ENCODE measurements at places on chromosomes 13 and 19. TPM values are rescaled to one million over a fixed set of nuclear protein-coding genes. Genes with fewer than 3 reads are reported as not detected.

The LRRC8E gene
- 24.4 TPM for total RNA-seq

The KIR2DL1 gene
- not detected for total RNA-seq

The ACER1 gene
- not detected for total RNA-seq

The ATP8B3 gene
- total RNA-seq = 8.3 TPM

The ZNF177 gene
- 0.38 TPM for total RNA-seq

The SIGLEC5 gene
- not detected for total RNA-seq

The IGFL2 gene
- not detected for total RNA-seq

The C19orf33 gene
- 150 TPM for total RNA-seq

The CLDND2 gene
- total RNA-seq = 4.5 TPM

The DKKL1 gene
- total RNA-seq = 0.85 TPM

The GPR180 gene
- 4.0 TPM for total RNA-seq

The JSRP1 gene
- 1.1 TPM for total RNA-seq

The NFIC gene
- total RNA-seq = 71.1 TPM

The ZNF225 gene
- total RNA-seq = 3.5 TPM

The BEST2 gene
- not detected for total RNA-seq

The NKPD1 gene
- total RNA-seq = 0.37 TPM

The ZNF439 gene
- 0.83 TPM for total RNA-seq

The PBX4 gene
- total RNA-seq = 7.4 TPM

The HPN gene
- total RNA-seq = 19.2 TPM

The PTGER1 gene
- total RNA-seq = 1.4 TPM

The TMEM150B gene
- not detected for total RNA-seq

The KLK11 gene
- total RNA-seq = 1.6 TPM

The SLC25A42 gene
- total RNA-seq = 6.9 TPM

The ZNF625 gene
- 5.7 TPM for total RNA-seq

The TOMM40 gene
- 83.6 TPM for total RNA-seq

The STXBP2 gene
- 201 TPM for total RNA-seq

The NOTCH3 gene
- 115 TPM for total RNA-seq

The NDUFB7 gene
- total RNA-seq = 248 TPM

The FUT3 gene
- 28.5 TPM for total RNA-seq

The IZUMO2 gene
- not detected for total RNA-seq

The CAMSAP3 gene
- total RNA-seq = 27.8 TPM

The KIR3DL2 gene
- total RNA-seq = not detected

The EPSTI1 gene
- total RNA-seq = 2.7 TPM

The HIPK4 gene
- total RNA-seq = 0.37 TPM

The CEACAM8 gene
- total RNA-seq = not detected

The MYH14 gene
- total RNA-seq = 169 TPM

The OR7G1 gene
- total RNA-seq = not detected

The HIF3A gene
- total RNA-seq = 0.25 TPM

The ZNF541 gene
- not detected for total RNA-seq

The EDNRB gene
- not detected for total RNA-seq

The SPRED3 gene
- 5.4 TPM for total RNA-seq

The GNA15 gene
- total RNA-seq = 16.3 TPM

The PRODH2 gene
- total RNA-seq = not detected

The PSG1 gene
- total RNA-seq = not detected

The PDCD2L gene
- 14.8 TPM for total RNA-seq

The PLPP2 gene
- total RNA-seq = 146 TPM

The PINLYP gene
- 2.0 TPM for total RNA-seq

All from PC-9 (cell line).